ENCODE measurements at places on chromosomes 6 and 20.

GRCh38 chr20:23150304-23151007 lies 64.3 kb upstream of the CD93 start:
- DNase-seq: no peak

GRCh38 chr6:7129784-7130569 lies 22.2 kb downstream of the RREB1 start:
- DNase-seq: peak; percentile 57

GRCh38 chr20:3223651-3223993 lies 14.3 kb downstream of the ITPA start:
- DNase-seq: no peak

DNA sequence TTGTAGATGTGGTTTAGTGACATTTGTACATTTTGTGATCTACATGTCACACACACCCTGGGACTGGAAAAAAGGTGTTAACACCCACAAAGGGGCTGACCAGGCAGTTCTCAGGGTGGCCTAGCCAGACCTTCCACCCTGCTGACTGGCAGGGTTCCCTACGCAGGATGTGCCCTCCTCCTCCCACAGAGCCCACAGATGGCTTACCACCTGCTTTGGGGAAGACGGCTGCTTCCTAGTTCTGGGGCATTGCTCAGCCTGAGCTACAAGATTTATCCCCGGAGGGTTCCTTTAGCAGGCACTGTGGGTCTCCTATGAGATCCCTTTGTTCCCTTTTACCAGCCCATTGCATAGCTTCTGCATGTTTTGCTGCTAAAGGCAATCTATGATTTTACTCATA lies 35.1 kb downstream of the SNAP25 start:
- no peak for DNase-seq

DNA sequence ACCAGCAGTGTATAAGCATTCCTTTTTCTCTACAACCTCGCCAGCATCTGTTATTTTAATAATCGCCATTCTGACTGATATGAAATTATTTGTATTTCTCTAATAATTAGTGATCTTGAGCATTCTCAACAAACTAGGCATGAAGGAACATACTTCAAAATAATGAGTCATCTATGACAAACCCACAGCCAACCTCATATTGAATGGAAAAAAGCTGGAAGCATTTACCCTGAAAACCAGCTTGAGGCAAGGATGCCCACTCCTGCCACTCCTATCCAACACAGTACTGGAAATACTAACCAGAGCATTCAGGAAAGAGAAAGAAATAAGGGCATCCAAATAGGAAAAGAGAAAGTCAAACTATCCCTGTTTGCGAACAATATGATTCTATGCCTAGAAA lies 390.6 kb upstream of the ID4 start:
- no peak for DNase-seq

- peak; percentile 41 for DNase-seq
These were observed 11.4 kb downstream of the PPIL6 start for GRCh38 chr6:109428889-109429477.

DNA sequence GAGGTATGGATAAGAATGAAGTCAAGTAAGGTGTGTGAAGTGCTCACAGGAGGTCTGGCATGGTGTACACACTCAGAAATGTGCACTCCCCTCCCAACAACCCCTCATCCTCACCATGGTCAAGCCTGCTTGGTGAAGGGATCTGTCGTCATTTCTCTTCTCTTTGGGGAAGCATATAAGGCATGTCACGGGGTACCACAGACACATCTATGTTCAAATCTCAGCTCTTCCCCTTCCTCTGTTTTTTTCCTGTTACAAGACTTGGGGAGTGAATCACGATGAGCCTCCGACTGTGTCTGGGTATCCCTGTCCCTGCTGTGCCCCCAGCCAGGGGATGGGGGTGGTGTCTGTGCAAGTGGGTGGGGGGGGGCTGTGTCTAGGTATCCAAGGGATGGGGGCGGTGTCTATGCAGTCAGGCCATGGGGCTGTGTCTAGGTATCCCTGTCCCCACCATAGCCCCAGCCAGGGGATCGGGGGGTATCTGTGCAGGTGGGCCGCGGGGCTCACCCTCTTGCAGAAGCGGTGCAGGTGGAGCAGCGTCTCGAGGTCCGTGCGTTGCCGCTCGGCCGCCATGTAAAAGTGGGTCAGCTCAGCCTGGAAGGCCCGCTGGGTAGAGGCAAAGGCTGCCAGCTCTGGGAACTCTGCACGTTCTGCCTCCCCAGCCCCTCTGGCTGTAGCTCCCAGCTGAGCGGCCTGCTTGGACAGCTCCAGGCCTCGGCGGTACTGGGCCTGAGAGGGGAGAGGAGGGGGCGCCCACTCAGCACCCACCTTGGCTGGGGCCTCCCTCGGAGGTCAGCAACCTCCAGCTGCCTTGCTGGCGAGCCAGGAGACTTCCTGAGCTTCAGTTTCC lies 43.6 kb downstream of the KIAA1755 start:
- DNase-seq: no peak

- no peak for DNase-seq
These were observed 133.5 kb upstream of the ADGRF1 start for GRCh38 chr6:47175656-47176055.

DNA sequence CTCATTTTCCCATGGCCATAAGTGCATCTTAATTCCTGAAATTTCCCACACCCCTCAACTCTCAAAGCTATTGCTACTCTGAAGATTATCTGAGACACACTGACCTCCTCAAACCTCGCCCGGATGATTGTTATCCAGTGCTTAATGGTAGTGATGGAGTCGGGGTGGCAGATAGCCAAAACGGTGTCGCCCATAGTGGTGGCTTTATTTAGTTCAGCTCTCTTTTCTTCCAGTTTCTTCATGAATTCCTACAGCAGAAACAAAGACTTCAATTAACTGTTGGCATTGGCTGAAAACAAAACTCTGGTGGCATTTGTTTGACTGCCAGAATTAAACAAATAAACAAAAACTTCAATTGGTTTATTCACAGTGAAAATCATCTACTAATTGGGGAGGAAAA lies 165.4 kb downstream of the DST start:
- DNase-seq: no peak

DNA sequence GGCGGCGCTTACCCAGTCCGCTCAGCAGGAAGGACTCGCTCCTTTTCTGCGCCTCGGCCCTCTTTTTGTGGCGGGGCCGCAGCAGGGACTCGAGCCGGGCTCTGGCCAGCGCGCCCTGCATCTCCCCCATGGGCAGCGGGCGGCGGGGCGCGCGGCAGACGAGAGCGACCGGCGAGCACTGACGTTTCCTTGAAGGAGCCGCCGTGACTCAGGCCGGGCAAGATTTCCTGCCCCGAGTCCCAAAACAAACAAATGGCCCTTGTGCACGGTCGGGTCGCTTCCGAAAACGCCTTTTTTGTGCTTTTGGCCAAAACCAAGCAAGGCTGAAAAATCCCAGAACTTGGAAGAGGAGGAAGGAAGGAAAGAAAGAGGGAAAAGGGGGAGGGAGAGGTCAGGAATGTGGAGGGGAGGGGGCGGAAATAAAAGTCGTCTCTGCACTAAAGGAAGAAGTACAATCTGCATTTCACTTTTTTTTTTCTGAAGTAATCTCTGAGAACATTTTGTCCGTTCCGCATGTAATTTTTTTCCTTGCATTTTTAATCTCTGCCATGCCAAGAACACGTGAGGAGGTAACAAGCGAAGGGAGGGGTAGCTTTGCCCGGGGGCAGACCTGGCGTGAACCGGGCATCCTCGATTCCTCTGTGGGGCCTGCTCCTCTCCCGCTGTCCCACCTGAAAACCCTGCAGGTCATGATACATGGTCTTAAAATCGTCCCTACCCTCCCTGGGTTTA lies 123.3 kb upstream of the SLC2A12 start:
- DNase-seq: peak; percentile 77

DNA sequence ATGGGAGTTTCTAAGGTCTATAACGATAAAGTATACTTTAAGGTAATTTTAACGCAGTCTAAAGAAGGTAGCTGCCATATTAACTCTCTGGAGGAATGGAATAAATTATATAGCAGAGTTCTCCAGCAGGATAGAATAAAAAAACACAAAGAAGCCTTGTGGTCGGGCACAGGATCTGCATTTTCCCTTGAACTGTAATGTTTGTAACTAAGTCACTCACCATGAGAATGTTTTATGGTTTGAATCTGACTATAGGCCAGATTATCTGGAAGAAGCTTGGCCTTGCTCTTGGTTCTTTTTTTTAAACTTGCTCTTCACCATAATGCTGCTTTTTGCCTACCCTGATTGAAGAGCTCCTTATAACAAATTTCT lies 238.8 kb upstream of the NOX3 start:
- no peak for DNase-seq

DNA sequence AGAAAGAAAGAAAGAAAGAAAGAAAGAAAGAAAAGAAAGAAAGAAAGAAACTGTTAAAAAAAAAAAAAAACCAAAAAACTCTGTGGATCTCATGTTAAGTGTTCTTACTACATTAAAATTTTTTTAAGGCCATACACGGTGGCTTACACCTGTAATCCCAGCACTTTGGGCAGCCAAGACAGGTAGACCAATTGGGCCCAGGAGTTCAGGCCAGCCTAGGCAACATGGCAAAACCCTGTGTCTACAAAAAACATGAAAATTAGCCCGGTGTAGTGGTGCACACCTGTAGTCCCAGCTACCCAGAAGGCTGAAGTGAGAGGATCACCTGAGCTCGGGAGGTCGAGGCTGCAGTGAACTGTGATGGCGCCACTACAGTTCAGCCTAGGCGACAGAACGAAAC lies 4.6 kb upstream of the BPIFA1 start:
- DNase-seq: no peak

- DNase-seq: no peak
These were observed 27.3 kb upstream of the TLDC2 start for GRCh38 chr20:36848677-36849076.

DNA sequence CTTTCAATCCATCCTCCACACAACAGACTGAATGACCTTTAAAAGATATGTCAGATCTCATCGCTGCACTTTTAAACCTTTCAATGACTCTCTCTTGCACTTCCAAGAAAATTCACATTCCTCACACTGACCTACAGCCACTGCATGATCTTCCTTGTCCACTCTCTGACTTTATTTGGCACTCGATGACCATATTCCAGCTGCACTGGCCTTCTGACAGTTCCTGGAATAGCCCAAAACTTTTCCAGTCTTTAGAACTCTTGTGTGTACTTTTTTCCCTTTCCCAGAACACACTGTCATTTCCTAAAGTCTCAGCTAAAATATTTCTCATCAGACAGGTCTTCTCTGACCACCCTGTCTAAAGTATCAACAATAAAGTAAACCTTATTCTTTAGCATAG lies 174.6 kb downstream of the ADGRG6 start:
- DNase-seq: no peak

GRCh38 chr6:35436071-35436857 lies 15.9 kb upstream of the FANCE start:
- DNase-seq: no peak

GRCh38 chr20:24917056-24917455 lies 32.0 kb upstream of the CST7 start:
- DNase-seq: no peak

DNA sequence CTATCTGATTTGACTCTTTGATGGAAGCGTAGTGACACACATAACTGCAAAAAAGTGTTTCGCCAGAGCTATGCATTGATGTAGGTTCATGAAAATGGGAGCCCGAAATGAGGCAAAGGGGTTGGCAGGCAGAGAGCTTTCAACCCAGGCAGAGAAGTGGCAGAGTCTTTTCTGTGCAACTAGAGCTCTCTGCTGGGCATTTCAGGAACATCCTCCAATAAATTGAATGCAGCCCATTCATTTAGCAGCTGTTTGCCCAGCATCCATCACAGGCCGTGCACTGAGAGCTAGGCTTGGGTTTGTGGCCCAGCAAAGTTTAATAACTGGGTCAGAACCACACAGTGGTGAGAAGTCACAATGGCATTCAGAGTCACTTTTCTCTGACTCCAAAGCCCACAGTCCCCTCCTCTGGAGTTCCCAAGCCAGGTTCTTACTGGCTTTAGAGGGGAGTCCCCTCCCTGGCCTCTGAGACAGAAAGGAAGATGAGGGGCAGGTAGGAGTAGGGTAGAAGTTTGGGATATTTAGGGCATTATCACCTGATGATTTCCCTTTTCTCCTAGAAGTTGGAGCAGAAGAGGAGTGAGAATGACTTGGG lies 31.8 kb upstream of the ELMO2 start:
- DNase-seq: peak; percentile 73

DNA sequence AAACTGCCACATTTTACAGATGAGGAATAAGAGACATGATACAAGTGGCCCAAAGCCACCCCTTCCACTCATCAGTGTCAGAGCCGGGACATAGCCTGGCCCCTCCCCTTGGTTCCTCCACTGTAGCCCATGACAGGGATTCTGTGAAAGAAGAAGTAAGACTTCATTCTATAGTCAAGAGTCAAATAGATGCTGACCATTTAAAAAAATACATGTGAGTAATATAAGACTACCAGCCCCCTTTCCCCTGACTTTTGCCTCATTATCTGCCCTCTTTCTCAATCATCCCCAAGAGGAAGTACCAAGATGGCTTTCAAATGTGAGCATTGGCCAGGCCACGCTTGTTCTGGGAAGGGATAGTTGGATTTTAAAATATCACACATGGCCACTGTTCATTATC lies 57.8 kb upstream of the TAB2 start:
- DNase-seq: no peak

GRCh38 chr20:63625771-63626423 lies 1.0 kb downstream of the GMEB2 start:
- no peak for DNase-seq

DNA sequence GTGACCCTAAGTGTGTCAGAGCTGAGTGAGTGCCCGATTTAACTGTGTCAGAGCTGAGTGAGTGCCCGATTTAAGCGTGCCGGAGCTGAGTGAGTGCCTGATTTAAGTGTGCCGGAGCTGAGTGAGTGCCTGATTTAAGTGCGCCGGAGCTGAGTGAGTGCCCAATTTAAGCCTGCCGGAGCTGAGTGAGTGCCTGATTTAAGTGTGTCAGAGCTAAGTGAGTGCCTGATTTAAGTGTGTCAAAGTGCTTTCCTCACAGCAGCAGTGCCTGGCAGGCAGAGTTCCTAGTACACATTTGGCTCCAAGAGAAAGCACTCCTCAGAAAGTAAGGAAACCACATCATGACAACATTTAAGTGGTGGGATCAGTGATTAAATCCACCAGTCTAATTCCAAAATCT lies 13.2 kb downstream of the SERAC1 start:
- no peak for DNase-seq

DNA sequence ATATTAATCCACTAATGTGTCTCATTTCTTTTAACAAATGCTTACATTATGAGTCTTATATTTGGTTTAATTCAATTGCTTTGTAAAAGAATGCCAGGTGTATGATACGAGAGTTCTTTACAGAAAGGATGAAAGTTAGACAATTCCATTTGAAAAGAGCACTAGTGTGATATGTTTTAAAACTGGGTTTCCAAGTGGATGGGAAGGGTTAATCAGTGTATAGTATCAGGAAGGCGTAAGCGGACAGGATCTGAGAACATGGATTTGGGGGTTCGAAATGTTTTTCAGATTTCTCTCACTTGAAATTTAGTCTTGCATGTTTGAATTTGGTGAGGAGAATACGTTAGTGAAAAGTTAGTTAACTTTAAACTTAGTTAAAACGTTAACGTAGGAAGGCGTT lies 2.6 kb downstream of the FOXO3 start:
- DNase-seq: peak; percentile 14

DNA sequence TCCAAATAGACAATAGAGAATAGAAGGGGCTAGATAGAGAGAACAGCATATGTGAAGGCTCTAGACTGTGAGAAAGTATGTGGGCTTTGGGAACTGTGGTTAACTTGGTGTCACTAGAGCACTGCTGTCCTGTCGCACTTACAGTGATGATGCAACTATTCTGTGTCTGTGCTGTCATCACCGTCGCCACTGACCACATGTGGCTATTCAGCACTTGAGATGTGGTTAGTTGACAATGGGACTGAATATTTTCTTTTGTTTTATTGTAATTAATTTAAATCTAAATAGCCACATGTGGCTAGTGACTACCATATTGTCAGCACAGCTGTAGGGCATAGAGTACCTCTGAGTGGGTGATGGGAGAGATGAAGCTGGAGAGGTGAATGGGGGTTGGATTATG lies 39.0 kb upstream of the IFNGR1 start:
- no peak for DNase-seq
